ENCODE measurements at places on chromosomes 2 and 18.

DNA sequence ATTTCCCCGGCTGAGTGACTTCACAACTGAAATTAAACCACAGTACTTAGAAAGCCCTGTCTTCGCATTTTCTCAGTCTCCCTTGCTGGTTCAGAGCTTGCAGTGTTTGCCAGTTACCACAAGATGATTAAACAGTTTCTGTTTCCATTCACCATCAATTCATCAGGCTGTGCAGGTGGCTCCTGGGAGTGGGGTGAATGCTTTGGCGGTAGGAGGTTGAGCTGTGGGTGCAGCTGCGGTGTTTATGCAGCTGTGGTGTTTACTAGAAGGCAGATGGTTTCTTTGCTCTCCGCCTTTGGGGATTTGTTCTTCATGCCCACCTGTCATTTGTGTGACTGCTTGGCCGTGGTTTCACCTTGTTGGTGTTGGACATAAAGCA, 16.1 kb downstream of the ACOXL start:
- DNase-seq, result no peak

- DNase-seq, result no peak
These were observed 70.5 kb downstream of the ZNF236 start for GRCh38 chr18:76892832-76893231.

DNA sequence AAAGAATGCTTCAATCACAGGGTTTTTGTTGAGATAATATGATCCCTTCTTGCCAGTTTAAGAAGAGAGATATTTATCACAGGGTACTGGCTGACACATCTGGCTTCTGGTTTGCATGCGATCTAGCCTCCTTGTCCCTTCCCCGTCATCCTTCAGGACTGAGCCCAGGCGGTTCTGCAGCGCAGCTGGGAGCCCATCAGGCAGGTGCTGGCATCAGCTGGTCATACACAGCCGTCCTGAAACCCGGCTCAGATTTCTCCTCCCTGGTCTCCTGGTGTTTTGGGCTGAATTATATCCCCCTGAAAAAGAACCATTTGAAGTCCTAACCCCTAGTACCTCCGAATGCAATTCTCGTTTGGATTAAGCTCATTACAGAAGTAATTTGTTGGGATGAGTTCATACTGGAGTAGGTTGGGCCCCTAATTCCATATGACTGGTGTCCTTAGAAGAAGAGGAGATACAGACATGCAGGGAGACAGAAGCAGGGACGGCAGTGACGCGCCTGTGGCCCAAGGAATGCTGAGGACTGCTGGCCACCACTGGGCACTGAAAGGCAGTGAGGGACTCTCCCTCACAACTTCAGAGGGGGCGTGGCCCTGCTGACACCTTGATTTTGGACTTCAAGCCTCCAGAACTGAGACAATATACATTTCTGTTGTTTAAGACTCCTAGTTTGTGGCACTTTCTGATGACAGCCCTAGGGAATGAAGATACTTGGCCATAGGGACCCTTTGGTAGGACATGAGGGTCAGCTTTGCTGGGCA, 83.9 kb upstream of the ODC1 start:
- no peak for DNase-seq

DNA sequence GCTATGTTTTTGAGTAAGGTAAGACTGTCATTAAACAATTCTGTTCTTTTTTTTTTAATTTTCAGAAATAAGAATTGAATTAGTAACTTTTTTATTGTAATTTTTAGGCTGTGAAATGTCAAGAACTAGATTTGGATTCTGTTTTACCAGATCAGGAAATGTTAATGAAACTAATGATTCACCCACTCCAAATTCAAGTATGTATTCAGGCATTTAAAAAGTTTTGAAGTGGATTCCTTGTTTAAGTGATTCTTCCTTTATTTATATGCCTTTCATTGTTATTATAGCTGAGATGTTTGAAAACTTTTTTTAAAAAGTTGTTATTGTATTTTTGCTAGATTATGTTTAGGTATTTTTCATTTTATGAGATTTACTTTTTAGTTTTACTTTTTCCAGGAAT, 96.7 kb downstream of the UBR3 start:
- no peak for DNase-seq

GRCh38 chr2:211396815-211397214, 840.4 kb downstream of the CPS1 start:
- no peak for DNase-seq

GRCh38 chr2:9087121-9087681, 83.7 kb upstream of the MBOAT2 start:
- DNase-seq, result no peak

DNA sequence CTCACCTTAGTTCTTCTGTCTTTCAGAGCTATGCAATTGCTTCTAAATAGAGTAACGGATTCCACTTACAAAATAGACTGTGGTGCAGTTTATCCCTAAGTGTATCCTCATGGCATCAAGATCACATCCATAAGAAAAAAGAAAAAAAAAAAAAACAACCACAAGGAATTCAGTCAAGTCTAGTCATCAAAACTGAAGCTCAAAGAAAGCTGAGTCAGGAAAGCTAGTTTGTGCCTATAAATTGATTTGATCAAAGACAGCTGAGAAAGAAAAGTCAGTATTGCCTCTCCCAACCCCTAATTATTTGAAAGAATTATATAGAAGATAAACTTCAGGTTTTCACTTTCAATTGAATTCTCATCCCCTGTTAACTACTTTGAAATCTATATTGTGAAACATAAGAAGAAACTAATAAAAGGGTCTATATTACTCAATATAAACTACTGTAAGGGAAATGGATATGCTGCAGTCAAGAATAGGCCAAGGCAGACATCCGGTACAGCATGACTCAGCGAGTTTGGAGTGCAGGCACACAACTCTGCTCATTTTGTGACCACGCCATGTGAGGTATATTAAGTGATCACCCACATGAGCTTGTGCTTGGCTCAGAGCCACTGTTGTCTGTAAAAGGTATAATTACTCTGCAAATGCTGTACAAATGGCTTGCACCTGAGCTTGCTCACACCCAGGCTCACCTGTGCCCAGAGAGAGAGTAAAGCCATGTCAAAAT, 568.1 kb upstream of the CRIM1 start:
- no peak for DNase-seq

GRCh38 chr2:106624787-106625380, 137.7 kb downstream of the CD8B2 start:
- no peak for DNase-seq

DNA sequence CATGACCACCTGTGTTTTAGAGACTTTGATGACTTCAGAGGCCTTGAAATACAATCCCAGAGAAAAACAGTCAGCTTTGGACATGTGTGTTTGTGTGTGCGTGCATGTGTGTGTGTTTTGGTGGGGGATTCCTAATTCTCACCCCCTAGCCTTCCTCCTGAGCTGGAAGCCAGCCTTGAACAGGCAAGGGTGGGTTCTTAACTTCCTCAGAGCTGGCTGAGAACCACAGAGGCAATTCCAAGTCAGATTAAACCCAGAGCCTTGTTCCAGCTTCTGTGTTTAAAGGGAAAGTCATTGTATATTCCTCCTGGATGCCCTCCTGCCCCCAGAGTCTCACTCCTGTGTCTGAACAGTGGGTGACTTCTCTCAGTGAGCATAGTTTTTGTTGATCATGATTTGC, 45.2 kb upstream of the MGAT4A start:
- DNase-seq, result no peak

- no peak for DNase-seq
These were observed 17.2 kb downstream of the TEX51 start for GRCh38 chr2:126915903-126916302.

- DNase-seq, result no peak
These were observed 5.7 kb downstream of the DYSF start for GRCh38 chr2:71459084-71459431.

GRCh38 chr2:3784731-3785130, 81.4 kb downstream of the DCDC2C start:
- DNase-seq, result no peak

- DNase-seq, result no peak
These were observed 1.2 kb downstream of the BABAM2 start for GRCh38 chr2:27891673-27892105.

- DNase-seq, result no peak
These were observed 313.6 kb downstream of the EPHA4 start for GRCh38 chr2:221258464-221258863.

- DNase-seq, result no peak
These were observed 146.0 kb downstream of the SETBP1 start for GRCh38 chr18:44826418-44827259.

- no peak for DNase-seq
These were observed 530.1 kb upstream of the CDH2 start for GRCh38 chr18:28707006-28707405.

- no peak for DNase-seq
These were observed 19.0 kb upstream of the DIPK1C start for GRCh38 chr18:74476140-74476539.

DNA sequence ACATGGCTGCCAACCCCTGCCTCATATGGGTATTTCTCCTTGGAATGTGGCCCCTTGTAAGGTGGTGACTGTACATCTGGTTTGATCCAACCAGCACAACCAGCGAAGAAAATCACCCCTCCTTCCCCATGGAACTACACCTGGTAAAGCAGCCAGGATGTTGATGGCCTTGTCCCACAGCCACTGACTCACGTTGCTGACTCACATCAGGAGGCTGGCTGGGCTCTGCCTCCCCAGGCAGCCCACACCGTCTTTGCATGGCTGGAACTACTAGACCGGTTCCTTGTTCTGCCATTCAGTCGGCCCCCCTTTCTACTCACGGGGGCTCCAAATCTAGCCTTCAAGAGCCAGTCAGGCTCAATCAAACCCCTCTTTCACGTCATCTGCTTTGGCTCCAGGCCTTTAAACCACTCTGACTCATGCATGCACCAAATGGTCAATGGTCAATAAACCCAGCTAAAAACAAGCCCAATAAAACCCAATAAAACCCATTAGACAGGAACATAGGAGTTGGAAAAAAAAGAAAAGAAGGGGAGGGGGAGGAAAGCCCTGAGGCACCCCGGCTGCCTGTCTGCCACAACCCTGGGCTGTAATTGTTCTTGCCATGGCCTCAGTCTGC, 114.8 kb downstream of the PLB1 start:
- no peak for DNase-seq

GRCh38 chr2:51018145-51018544, 13.8 kb downstream of the NRXN1 start:
- no peak for DNase-seq

DNA sequence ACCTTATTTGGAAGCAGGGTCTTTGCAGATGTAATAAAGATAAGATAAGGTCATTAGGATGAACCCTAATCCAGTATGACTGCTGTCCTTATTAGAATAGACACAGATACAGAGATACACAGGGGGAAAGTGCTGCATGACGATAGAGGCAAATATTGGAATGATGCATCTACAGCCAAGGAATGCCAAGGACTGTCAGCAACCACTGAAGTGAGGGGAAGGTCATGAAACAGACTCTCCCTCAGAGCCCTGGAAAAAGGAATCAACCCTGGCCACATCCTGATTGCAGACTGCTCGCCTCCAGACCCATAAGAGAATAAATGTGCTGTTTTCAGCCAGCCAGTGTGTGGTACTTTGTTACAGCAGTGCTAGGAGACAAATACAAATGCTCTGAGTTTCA, 14.8 kb downstream of the TMEM237 start:
- no peak for DNase-seq

DNA sequence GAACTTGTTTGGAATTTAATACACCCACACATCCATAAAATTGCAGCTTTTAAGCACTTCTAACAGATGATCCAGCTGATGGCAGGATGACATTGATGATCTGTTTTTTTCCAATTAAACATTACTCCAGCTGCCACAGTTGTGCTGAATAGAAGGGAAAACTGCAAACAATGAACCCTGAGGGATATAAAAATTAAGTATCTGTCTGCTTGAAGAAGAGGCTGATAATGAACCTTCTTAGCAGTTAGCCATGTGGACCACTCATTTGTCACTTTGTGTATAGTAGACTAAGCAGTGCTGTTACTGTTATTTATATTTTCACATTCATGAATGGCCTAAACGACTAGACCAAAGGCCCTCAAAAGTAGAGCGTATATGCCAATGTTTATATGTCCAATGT, 1201.0 kb upstream of the LRRTM1 start:
- DNase-seq, result no peak

DNA sequence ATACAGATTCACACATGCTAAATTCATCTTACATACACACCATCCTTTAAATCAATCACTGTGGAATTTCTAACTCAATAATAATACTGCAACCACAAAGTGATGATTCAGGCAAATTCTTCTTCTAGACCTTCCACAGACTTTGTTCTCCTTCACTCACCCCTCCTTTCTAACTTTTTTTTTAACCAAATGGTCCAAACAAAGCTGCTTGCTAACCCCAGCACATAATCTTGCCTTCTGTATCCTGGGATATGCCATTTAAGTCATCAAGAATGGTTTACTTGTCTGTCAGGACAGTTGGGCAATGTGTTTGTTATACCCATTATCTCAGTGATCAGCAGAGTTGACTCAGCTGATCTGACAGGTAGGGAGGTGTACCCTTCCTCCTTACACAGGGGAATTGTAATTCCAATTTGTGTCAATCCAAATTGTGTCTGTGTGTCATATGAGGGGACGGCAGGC, 10.0 kb downstream of the SLC40A1 start:
- no peak for DNase-seq

DNA sequence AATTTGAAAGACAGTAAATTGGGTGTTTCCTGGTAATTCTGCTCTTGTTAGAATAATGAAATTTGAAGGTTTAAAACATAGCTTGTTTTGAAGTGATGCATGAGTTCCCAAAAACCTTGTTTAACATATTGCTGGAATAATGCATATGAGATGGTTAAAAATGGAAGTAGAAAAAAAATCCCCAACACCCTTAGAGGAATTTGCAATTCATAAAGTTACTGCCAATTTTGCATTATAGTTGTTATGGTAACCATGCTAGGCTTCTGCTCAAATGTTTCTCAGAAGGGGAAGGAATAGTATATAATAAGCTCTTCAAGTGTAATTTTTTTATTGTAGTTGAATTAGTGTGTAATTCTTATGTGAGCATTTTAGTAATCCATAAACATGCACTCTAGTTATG, 49.1 kb downstream of the FASTKD2 start:
- DNase-seq, result no peak

GRCh38 chr2:101793277-101793969, 95.9 kb downstream of the MAP4K4 start:
- peak; percentile 6 for DNase-seq

DNA sequence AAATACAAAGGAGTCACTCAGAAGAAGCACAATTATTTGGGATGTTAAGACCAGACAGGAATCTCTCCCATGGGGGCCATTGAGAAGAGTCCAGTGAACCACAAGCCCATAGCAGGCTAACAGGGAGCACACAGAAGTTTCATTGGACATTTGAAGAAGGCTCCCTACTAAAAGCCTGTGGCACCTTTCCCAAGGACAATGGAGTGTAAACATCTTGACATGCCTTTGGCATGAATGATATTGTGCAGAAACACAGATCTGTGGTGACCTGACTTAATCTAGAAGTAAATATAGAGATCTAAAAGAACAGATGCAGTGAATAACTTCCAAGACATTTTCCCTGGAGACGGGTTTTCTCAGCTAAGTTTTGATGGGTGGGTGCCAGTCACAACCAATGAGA, 221.5 kb downstream of the EPHA4 start:
- DNase-seq, result no peak

GRCh38 chr2:230723363-230723762, 10.7 kb downstream of the CAB39 start:
- peak; percentile 63 for DNase-seq

GRCh38 chr18:79521416-79522205, 125.9 kb downstream of the NFATC1 start:
- no peak for DNase-seq

- DNase-seq, result no peak
These were observed 8.1 kb downstream of the REG1A start for GRCh38 chr2:79128406-79128805.
